CD4-positive, alpha-beta T cell (primary cell): ENCODE measurements at places on chromosomes 1 and 21. TPM values are rescaled to one million over a fixed set of nuclear protein-coding genes. Genes with fewer than 3 reads are reported as not detected.
A peak's percentile ranks its signal among the peaks of the same experiment; 100 is the strongest.

OPTC gene
- total RNA-seq: not detected

DPM3 gene
- 20.5 TPM for total RNA-seq

- no peak for DNase-seq
Observed at GRCh38 chr1:65148548-65149350, 746 bp downstream of the AK4 start.

DNA sequence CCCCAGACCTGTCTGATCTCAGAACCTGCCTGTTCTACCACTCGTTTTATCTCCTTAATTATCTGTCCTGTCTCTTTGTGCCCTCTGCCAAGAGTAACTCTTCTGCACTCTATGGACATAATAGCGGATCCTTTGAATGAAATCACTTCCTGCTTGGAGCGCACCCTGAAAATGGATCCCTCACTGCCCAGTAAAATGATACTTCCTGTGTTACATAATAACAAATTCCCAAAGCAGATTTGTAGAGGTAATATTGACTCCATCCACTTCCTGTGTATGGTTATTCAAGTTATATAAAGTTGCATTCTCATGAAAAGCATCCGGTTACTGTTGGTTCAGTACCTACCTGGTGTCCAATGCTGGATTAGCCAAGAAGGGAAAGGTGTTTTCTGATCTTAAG lies 246.0 kb downstream of the TRABD2B start:
- DNase-seq: no peak

- DNase-seq: no peak
Observed at GRCh38 chr21:34825948-34826548, 157.3 kb downstream of the CLIC6 start.

GRCh38 chr1:29179641-29180184 lies 2.0 kb downstream of the SRSF4 start:
- no peak for DNase-seq

- no peak for DNase-seq
Observed at GRCh38 chr21:37039411-37040075, 33.0 kb downstream of the RIPPLY3 start.

- DNase-seq: no peak
Observed at GRCh38 chr1:95659166-95659565, 425.2 kb downstream of the RWDD3 start.

DNA sequence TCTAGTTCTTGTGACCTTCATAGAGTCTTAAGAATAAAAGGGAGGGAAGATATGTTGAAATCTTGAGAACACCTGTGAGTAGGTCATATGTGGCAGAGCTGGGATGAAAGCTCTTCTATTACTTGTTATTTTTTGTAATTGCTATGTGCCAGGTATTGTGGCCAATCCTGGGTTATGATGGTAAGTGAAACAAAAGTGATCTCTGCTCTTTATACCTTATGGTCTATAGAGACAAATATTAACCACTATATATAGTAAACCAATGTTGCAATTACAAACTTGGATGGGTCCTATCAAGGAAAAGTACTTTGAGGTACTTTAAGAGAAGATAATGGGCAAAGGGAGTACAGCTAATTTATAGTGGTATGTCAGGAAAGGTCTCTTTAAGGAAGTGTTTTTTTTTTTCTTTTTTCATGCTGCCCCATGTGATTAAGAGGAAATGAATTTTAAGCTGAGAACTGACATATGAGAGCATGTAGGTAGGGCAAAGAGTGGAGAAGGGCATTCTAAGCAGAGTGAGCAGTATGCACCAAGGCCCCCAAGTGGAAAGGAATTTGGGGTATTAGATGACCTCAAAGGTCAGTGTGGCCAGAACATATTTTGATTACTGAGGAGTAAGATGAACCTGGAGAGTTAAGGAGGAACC lies 43.3 kb downstream of the POU2F1 start:
- DNase-seq: no peak

GRCh38 chr1:85975912-85976371 lies 180.6 kb downstream of the COL24A1 start:
- no peak for DNase-seq

- peak; percentile 88 for DNase-seq
Observed at GRCh38 chr1:160342953-160343869, at the start of the genes COPA and NCSTN. Gene COPA (minus strand): TSS chr1:160343250. CDS start chr1:160343170, 80 bp downstream. Gene NCSTN (plus strand): TSS chr1:160343383. CDS start chr1:160343397, 14 bp downstream.

DNA sequence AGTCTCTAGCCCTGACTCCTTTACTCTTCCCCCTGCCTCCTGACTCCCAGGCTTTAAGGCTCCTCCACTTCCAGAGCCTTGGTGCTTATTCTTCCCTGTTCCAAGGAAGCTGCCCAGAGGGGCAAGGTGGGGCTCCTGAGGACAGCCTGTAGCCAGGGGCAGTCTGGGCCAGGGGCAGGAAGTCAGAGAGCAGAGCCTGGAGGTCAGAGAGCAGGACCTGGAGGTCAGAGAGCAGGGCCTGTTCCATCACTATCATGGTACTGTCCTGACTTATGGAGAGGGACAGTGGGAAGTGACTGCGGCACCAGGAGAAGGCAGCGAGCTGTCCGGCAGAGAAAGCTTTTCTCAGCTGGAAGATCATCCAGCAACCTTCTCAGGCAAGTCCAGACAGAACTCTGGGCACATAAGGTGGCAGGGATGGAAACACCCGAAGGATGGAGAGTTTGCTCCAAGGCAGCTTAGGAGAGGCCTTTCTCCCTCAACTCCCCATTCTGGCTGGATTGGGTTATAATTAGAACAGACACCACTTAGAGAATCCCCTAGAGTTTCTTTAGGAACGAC lies 25.0 kb downstream of the PLXNA2 start:
- no peak for DNase-seq

DNA sequence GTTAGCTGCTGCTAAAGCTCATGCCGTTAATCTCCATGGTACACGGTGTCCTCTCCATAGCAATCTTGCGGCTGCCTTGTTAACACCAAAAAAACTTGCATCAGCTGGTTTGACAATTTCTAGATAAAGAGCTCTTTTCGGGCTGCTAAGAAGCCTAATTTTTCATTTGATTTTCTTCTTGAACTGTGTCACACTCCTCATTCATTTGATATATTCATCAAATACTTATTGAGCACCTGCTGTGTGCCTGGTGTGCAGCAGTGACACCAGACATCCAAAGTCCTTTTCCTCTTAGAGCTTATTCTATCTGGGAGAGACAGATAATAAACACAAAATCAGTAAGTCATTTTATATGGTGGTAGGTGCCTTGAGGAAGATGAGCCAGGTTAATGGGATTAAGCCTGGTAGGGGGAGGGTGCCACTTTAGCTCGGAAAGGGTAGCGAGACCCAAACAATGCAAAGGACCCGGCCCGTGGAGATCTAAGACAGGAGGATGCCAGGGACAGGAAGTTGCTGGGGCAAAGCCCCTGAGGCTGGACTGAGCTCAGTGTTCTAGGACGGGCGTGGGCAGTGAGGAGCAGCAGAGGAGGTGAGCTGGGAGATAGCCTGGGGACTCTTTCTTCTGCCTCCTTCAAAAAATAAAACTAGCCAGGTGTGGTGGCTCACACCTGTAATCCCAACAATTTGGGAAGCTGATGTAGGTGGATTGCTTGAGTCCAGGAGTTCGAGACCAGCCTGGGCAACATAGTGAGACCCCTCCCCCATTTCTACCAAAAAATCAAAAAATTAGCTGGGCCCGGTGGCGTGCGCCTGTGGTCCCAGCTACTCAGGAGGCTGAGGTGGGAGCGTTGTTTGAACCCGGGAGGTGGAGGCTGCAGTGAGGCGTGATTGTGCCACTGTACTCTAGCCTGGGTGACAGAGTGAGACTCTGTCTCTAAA lies 50.7 kb upstream of the LGALS8 start:
- no peak for DNase-seq
